ENCODE measurements at places on chromosomes 2 and 18.

DNA sequence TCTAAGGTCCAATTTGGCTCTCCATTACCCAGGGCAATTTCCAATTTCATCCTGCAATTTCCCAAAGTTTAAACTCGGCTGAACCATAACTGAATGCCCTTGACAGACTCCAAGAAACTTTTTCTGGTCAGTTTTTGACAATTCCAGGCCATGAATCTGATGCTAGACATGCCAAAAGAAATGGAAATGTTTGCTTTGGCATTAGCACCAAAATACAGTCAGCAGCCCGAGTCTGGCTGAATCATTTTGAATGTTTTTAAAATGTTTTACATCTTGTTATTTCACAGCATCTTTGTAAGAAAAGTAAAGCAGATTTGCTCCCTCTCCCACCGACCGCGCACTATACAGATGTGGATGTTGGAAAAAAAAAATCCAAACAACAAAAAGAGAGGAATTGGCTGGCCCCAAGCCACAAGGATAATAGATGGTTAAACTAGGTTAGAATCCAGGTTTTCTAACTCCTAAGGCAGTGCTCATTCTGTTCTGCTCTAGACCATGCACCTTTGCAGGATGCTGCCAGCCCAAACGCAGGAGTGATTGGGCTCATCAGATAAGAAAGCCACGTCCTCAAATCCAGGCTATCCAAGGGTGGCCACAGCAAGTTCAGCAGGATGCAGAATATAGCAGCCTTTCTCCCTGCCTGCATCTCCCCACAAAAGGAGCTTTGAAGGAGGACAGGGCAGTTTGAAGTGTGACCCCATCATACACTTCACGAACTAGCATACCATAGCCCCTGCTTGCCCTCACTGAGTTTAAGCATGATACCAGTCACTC lies 167.5 kb downstream of the ALK start:
- DNase-seq, result no peak

- DNase-seq, result no peak
Measured at GRCh38 chr2:193187816-193188215, 993.1 kb upstream of the TMEFF2 start.

DNA sequence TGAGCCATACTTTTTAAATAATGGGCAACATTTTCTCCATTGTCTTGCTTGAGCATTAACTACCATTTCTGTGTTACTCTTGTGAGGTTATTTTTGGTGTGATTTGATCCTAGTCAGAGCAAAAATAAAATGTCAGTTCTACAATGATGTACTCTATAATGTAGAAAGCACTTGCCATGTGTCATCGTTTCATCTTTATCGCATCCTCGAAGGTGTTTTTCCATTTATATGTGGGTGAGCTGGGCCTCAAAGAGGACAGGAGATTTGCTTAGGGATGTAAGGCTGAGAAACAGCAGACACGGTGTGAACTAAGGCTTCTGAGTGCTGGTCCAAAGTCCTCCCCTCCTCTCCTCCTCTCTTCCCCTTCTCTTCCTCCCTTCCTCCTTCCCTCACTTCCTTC lies 199.8 kb downstream of the FAM210A start:
- no peak for DNase-seq

DNA sequence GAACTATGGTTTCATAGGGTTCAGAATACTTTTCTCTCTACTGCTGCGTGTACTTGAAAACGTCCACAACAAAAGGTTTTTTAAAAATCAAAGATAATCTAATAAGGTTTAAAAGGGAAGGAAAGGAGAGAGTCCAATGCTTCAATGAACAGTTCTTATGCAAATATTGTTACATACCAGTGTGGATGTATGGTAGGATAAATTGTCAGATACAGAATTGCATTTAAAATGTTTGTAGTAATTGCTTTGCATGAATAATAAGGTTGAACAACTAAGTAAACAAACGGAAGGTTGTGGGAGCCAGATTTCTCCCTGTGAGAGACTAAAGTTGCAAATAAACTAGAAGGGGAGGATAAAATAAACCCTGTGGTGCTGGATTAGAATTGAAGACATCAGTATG lies 53.8 kb upstream of the RBBP8 start:
- no peak for DNase-seq

DNA sequence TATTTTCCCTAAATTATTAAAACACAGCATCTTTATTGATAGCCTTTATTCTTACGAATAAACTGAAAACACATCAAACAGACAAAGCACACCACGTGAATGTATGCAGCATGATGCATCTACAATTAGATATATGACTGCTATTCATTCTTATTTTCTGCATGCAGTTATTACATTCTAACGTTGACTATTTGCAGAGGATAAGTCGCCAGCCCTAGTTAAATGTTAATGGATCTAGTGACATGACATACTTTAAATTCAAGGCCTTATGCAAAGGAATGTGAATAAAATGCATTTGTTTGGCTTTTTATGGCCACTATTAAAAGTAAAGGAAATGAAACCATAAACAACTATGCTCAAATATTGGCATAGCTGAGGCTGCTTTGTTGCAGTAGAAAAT lies 172.4 kb downstream of the MAP2 start:
- no peak for DNase-seq

DNA sequence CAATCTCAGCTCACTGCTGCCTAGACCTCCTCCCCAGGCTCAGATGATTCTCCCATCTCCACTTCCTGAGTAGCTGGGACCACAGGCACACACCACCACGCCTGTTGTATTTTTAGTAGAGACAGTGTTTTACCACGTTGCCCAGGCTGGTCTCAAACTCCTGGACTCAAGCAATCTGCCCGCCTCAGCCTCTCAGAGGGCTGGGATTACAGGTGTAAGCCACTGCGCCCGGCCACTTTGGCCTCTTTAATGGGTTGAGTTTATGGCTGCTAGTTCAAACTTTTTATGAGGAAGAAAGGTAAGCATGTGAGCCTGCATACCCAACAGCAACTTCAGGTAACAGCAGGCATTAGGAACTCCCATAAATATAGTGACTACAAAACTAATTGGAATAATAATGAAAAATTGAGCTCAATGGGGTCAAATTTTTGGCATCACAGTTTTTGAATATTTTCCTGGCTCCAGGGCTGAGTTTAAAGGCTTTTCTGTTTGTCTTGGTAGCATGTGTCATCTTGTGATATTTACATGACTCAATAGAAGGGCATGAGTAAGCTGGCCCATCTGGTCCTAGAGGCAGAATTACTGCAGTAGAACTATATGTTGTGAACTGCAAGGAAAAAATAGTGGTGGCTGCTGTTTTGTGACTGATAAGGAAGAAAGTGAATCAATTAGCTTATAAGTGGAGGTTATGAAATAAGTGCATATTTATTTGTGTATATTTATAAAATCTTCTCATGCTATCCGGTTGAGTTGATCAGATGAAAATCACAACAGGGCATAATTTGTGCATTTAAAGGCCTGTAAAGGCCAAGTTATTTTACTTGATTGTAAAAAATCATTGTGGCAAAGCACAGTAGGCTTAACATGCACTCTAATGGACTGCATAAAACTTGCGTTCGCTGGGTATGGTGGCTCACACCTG lies 24.8 kb downstream of the GALM start:
- DNase-seq, result no peak

GRCh38 chr2:30968660-30969397 lies 161.6 kb upstream of the CAPN13 start:
- no peak for DNase-seq

GRCh38 chr18:72652990-72653593 lies 109.0 kb upstream of the CBLN2 start:
- peak; percentile 51 for DNase-seq

DNA sequence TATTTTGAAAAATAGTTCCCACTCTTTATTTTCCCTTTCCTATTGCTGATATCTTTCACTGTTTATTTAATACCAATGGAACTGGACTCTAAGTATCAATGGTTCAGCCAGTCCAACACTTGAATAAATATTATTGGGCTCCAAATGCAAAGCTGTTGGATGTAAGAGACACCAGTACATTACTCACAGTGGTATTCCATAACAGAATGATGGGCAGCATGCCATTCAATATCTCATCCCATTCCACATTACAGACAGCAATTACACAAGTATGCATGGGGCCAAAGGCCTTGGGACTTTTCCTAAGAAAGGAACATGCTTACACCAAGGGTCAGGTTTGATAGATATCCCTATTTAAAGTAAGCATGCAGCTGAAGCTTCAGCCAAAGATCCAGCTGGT lies 231.9 kb downstream of the RND3 start:
- DNase-seq, result no peak

GRCh38 chr2:38080346-38080745 lies 4.4 kb upstream of the CYP1B1 start:
- DNase-seq, result no peak

GRCh38 chr18:36454245-36454644 lies 156.7 kb downstream of the FHOD3 start:
- no peak for DNase-seq

- DNase-seq, result peak; percentile 25
Measured at GRCh38 chr2:216920143-216920876, 60.4 kb upstream of the TNP1 start.

- DNase-seq, result no peak
Measured at GRCh38 chr2:222701721-222702131, 30.3 kb downstream of the MOGAT1 start.

DNA sequence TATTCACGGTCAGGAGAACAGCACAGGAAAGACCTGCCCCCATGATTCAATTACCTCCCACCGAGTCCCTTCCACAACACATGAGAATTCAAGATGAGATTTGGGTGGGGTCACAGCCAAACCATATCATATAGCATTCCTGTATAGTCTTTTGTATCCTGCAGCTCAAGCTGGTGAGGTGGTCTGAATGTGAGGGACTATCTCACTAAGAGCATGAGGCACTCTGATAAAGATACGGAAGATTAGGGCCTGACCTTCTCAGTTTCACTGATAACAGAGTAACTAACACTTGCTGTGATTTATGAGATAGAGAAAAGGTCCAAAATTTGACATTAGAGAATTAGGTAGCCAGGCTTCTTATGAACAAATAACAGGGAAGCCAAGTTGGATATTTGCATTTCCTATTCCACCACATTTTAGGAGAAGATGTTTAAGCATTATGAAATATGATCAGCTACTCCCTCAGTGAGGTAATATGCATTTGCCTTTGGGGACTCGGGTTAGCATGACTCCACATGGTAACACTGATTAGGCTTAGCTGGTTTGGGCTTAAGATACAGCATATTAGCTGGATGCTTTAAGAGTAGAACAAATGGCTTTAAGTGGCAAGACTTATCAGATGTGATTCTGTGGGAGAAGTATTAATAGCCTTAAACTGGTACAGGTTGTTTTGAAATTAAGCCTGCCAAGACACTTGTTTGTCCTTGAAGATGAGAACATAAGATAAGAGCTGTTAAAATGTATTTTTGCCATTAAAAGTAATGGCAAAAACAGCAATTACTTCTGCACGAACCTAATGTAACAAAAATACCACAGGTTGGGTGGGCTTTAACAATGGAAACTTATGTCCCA lies 106.9 kb upstream of the MSTN start:
- DNase-seq, result no peak

GRCh38 chr2:60987041-60987440 lies 30.5 kb upstream of the PEX13 start:
- DNase-seq, result no peak

DNA sequence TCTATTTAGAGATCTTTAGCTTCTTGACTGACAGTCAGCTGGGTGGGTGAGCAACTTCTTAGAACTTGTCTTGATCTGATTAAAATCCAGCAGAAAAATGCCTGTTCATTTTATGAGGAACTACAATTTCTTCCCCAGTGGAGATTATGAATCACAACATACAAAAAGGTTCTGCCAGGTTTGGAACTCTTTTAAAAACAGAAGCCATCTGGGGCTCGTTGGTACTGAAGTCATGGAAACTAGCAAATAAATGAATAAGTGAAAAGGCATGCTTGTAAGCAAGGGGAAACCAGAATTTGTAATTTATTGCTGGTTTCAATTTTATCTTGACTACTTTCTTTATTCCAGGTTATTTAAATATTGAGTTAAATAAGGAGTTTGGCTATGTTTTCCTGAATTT lies 767.4 kb downstream of the MBD2 start:
- DNase-seq, result no peak

GRCh38 chr18:63936156-63936931 lies 12.8 kb upstream of the HMSD start:
- peak; percentile 91 for DNase-seq

- DNase-seq, result no peak
Measured at GRCh38 chr2:64296140-64296480, 151.9 kb upstream of the PELI1 start.

GRCh38 chr2:186611526-186611925 lies 21.7 kb downstream of the ITGAV start:
- no peak for DNase-seq

DNA sequence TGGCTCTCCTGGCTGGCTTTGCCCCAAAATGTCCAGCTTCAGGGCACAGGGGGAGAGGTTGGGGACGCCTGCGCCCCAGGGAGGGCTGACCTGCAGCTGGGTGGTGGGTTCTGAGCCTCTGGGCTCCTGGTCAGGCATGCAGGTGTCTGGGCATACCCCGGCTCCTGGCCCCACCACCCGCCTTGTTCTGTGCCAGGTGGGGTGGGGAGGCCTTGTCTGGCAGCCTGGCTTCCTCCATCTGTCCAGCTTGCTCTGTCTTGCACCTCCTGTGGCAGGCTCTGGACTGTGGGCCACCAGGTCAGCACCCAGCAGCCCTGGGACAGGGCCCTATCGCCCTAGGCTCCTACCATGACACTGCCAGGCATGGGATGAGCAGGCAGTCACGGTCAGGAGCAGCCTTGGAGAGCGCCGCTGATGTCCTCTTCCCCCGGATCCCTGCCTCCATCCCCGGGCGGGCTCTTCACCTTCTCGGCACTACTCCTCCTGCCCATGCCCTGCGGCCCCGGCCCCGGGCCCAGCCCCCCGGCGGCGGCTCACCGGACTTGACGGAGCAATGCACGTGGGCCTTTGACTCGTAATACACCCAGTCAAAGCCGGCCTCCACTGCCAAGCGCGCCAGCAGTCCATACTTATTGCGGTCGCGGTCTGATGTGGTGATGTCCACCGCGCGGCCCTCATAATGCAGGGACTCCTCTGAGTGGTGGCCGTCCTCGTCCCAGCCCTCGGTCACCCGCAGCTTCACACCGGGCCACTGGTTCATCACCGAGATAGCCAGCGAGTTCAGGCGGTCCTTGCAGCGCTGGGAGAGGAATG lies 3.6 kb downstream of the IHH start:
- DNase-seq, result no peak

- no peak for DNase-seq
Measured at GRCh38 chr2:192277494-192278109, 82.9 kb upstream of the TMEFF2 start.

DNA sequence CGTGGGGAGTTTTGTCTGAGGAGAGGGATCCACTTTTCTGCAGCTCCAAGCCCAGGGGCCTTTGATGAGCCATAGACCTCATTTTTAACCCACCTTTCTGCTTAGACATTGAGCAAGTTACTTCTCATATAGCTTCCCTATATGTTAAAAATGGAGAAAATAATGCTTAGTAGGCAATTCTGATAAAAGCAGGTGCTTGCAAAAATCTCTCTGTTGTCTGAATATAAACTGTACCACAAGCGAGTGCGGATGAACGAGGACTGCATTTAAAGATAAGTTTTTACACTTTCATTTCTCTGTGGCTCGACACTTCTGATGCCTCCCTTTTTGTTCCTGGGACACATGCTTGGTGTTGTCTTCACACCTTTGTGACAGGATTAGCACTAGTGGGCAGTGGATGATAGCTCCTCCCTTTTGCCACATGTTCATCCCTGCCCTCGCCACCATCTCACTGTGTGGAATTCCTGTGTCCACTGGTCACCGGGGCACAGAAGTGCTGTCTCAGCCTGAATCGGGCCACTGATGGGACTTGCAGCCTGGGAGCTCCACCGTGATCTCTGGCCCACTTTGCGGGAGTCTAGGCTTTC lies 1.6 kb downstream of the TYMS start:
- DNase-seq, result no peak

- DNase-seq, result no peak
Measured at GRCh38 chr18:2559249-2559648, 12.1 kb downstream of the METTL4 start.
